ENCODE measurements at places on chromosomes 12 and 14. TPM values are rescaled to one million over a fixed set of nuclear protein-coding genes. Genes with fewer than 3 reads are reported as not detected.

The PHC1 gene
- total RNA-seq = 24.9 TPM

The PTPN11 gene
- total RNA-seq = 83.6 TPM

The MYF6 gene
- 1.6 TPM for total RNA-seq

The FGF23 gene
- total RNA-seq = not detected

The PRKD1 gene
- 17.1 TPM for total RNA-seq

The BEST3 gene
- total RNA-seq = 1.6 TPM

The OASL gene
- total RNA-seq = not detected

The SERPINA4 gene
- total RNA-seq = not detected

The SDR9C7 gene
- total RNA-seq = 0.41 TPM

The TAS2R42 gene
- total RNA-seq = not detected

The HOXC9 gene
- total RNA-seq = not detected

The RILPL2 gene
- 0.41 TPM for total RNA-seq

The PPFIBP1 gene
- total RNA-seq = 69.3 TPM

The ADAMTS20 gene
- 0.41 TPM for total RNA-seq

The SOAT2 gene
- total RNA-seq = under 0.01 TPM

The CABP1 gene
- 2.0 TPM for total RNA-seq

The RTL1 gene
- total RNA-seq = not detected

The TEX22 gene
- total RNA-seq = 0.41 TPM

The ANO4 gene
- 88.9 TPM for total RNA-seq

The CD69 gene
- not detected for total RNA-seq

The CREBL2 gene
- 35.9 TPM for total RNA-seq

The SGPP1 gene
- 36.7 TPM for total RNA-seq

The CELA1 gene
- not detected for total RNA-seq

The CLEC4D gene
- under 0.01 TPM for total RNA-seq

The ITGA7 gene
- 3.7 TPM for total RNA-seq

The CD4 gene
- 2.0 TPM for total RNA-seq

The INF2 gene
- total RNA-seq = 5.3 TPM

The SLC41A2 gene
- 147 TPM for total RNA-seq

The TSPAN11 gene
- total RNA-seq = 2.9 TPM

The STON2 gene
- total RNA-seq = 19.2 TPM

The RBMS2 gene
- total RNA-seq = 2.4 TPM

The ACOT6 gene
- not detected for total RNA-seq

The PLEKHG7 gene
- total RNA-seq = not detected

The CLBA1 gene
- 13.0 TPM for total RNA-seq

The FGD4 gene
- total RNA-seq = 81.9 TPM

The GALNT8 gene
- 57.5 TPM for total RNA-seq

The BLTP3B gene
- 106 TPM for total RNA-seq

The RPS6KL1 gene
- 23.6 TPM for total RNA-seq

The KRT78 gene
- not detected for total RNA-seq

The SERPINA10 gene
- not detected for total RNA-seq

The RERGL gene
- total RNA-seq = 2.0 TPM

The TMEM119 gene
- total RNA-seq = 0.82 TPM
